Breast epithelium (tissue), 4 donors: ENCODE measurements at places on chromosomes 5 and 9. TPM values are rescaled to one million over a fixed set of nuclear protein-coding genes. Genes with fewer than 3 reads are reported as not detected.

GRCh38 chr5:18792145-18792544 is 1157.9 kb downstream of the TAF11L14 start:
- no peak for DNase-seq

Gene CNTNAP3B
- total RNA-seq: 52.4 TPM

Gene CACNA1B
- total RNA-seq: not detected

Gene C9orf50
- not detected for total RNA-seq
